ENCODE measurements at places on chromosomes 12 and 14. TPM values are rescaled to one million over a fixed set of nuclear protein-coding genes. Genes with fewer than 3 reads are reported as not detected.

The PTPN6 gene
- 25.3 TPM for total RNA-seq

The CAPZA3 gene
- not detected for total RNA-seq

The LMO3 gene
- 15.1 TPM for total RNA-seq

The SLCO1A2 gene
- 25.2 TPM for total RNA-seq

The BIN2 gene
- total RNA-seq = 0.23 TPM

The CHFR gene
- 47.7 TPM for total RNA-seq

The PLEKHA5 gene
- 82.8 TPM for total RNA-seq

The OAS3 gene
- 2.6 TPM for total RNA-seq

The AQP5 gene
- 2.2 TPM for total RNA-seq

The PPP4R4 gene
- total RNA-seq = 11.1 TPM

- H3K27me3 ChIP-seq = no peaks in the 10 kb centered on the region
- H3K4me3 ChIP-seq = no peak overlapping the region
- no peak overlapping the region for H3K27ac ChIP-seq
- H3K36me3 ChIP-seq = no peaks in the 10 kb centered on the region
- H3K4me1 ChIP-seq = no peaks in the 10 kb centered on the region
Observed at GRCh38 chr12:88870000-88870737, 289.9 kb upstream of the KITLG start.

GRCh38 chr14:69670093-69670492 lies 58.7 kb downstream of the SUSD6 start:
- no peaks in the 10 kb centered on the region for H3K36me3 ChIP-seq
- DNase-seq = no peak
- H3K4me3 ChIP-seq = no peak overlapping the region
- no peak overlapping the region for H3K27ac ChIP-seq

DNA sequence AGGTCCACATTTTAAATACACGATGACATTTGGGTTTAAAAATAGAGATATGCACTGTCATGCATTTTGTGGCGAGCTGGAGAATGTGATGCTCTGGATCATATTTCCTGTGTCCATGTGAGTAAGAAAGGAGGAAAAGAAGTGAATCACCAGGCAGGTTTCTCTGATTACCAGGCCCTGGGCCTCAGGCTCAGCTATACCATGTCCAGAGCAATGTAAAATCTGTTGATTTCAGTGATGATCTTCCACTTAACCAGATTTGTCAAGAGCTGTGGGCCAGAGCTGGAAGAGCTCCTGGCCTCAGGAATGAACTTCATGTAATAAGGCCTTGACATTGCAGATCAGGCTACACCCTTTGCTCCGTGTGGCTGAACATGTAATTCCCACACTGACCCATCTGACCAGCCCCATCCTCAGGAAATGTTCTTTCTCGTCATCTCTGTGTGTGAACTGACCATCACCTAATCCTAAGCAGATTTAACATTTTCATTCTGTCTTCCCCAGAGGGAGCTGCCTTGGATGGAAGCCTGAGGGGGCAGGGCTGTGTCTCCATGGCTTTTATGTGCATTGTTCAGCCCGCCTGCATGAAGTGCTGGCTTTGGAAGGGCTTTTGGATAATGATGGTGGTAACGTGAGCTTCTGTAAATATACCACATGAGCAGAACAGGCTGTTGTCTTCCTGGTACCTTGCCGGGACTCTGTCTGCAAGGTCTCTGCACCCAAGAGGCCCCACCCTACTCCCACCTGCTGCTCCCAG lies 54.5 kb downstream of the CRACR2A start:
- H3K36me3 ChIP-seq = no peaks in the 10 kb centered on the region
- no peak overlapping the region for H3K27ac ChIP-seq
- DNase-seq = no peak
- H3K4me3 ChIP-seq = no peak overlapping the region
- H3K27me3 ChIP-seq = no peaks in the 10 kb centered on the region
- H3K4me1 ChIP-seq = no peaks in the 10 kb centered on the region

- peak; percentile 81 for DNase-seq
- H3K4me1 ChIP-seq = peaks cover 16% of the 10 kb centered on the region
- no peak overlapping the region for H3K4me3 ChIP-seq
- H3K27ac ChIP-seq = peak overlapping the region; percentile 74
- no peaks in the 10 kb centered on the region for H3K27me3 ChIP-seq
Observed at GRCh38 chr12:27905285-27906126, 67.0 kb downstream of the PTHLH start.

GRCh38 chr12:24600996-24601395 lies 347.9 kb downstream of the BCAT1 start:
- H3K4me3 ChIP-seq = no peak overlapping the region
- no peak overlapping the region for H3K27ac ChIP-seq
- no peaks in the 10 kb centered on the region for H3K36me3 ChIP-seq
- DNase-seq = no peak

GRCh38 chr14:48350971-48351370 lies 675.6 kb upstream of the MDGA2 start:
- no peak for DNase-seq
- H3K27me3 ChIP-seq = no peaks in the 10 kb centered on the region
- H3K4me3 ChIP-seq = no peak overlapping the region
- no peaks in the 10 kb centered on the region for H3K4me1 ChIP-seq
- H3K36me3 ChIP-seq = no peaks in the 10 kb centered on the region

DNA sequence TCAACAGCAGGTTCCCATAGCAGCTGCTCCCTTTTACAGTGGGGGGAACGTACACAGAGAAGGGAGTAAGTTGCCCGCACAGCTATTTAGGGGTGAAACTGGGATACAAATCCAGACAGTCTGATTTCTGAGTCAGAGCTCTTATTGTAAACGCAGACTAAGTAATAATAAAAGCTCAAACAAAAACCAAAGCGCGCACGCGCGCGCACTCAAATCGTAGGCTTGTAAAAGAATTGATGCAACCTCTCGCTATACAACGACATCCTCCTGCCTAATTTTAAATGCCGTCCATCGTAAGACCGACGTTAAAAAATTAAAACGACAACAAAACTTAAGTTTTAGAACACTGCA lies 747 bp upstream of the DACT1 start:
- H3K36me3 ChIP-seq = no peaks in the 10 kb centered on the region
- H3K27ac ChIP-seq = no peak overlapping the region
- peak overlapping the region; percentile 73 for H3K4me3 ChIP-seq
- peaks cover 26% of the 10 kb centered on the region for H3K27me3 ChIP-seq

DNA sequence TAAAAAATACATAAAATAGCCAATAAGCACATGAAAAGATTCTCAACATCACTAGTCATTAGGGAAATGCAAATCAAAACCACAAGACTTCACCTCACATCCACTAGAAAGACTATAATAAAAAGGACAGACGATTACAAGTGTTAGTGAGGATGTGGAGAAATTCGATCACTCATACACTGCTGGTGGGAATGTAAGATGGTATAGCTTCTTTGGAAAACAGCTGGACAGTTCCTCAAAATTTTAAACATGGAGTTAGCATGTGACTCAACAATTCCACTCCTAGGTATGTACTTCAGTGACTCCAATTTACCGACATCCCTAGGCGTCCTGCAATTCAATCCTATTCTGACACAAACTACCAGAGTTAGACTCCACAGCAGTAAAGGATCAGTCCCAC lies 13.7 kb downstream of the TRIM9 start:
- DNase-seq = no peak
- no peaks in the 10 kb centered on the region for H3K4me1 ChIP-seq
- no peaks in the 10 kb centered on the region for H3K36me3 ChIP-seq
- H3K27ac ChIP-seq = no peak overlapping the region
- H3K27me3 ChIP-seq = no peaks in the 10 kb centered on the region

DNA sequence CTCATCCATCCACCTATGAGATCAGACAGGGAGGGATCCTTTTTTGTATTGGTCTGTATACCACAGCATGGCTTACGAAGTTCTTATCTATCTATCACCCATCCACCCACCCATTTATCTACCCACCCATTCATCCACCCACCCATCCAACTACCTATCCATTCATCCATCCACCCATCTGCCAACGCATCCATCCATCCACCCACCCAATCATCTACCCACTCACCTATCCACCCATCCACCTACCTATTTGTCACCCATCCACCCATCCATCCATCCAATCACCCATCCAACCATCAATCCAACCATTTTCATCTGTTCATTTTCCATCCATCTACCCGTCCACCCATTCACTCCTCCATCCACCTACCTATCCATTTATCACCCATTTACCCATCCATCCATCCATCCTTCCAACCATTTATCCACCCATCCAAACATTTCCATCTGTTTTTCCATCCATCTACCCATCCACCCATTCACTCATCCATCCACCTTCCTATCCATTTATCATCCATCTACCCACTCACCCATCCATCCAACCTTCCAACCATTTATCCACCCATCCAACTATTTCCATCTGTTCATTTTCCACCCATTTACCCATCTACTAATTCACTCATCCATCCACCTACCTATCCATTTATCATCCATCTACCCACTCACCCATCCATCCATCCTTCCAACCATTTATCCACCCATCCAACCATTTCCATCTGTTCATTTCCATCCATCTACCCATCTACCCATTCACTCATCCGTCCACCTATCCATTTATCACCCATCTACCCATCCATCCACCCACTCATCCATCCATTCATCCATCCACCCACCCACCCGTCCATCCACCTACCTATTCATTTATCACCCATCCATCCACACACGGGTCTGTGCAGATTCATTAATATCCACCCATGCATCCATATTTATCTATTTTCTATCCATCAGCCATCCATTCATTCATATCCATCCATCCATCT lies 13.3 kb downstream of the SDS start:
- no peak overlapping the region for H3K4me3 ChIP-seq
- no peak overlapping the region for H3K27ac ChIP-seq
- no peak for DNase-seq
- H3K36me3 ChIP-seq = no peaks in the 10 kb centered on the region
- no peaks in the 10 kb centered on the region for H3K4me1 ChIP-seq

DNA sequence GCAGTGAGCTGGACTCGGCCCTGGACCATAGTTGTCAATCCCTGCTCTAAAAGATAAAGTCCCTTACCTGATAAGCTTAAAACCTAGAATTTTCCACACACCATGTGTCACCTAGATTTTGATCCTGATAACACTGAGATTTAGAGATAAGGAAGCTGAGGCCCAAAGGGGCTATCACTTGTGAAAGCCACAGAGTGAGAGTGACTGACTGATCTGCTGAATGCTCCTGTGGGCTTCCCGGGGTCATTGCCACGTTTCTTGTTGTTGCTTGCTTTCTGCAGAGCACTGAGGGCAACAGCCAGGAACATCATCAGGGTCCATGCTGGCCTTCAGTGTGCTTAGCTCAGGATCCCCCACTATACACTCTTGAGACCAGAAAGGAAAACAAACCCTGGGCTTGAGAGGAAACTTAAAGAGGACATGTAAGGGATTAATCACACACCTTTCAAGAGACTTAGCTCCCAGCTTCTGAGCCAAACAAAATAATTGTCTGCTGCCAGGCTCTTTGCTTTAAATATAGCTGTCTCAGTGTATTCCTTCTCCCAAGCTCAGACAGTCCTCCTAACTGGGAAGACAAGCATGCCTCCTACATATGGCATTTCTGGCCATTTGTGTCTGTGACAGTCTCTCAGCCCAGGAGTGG lies 82.6 kb upstream of the ARHGAP5 start:
- no peak overlapping the region for H3K27ac ChIP-seq
- no peaks in the 10 kb centered on the region for H3K36me3 ChIP-seq
- H3K27me3 ChIP-seq = no peaks in the 10 kb centered on the region

DNA sequence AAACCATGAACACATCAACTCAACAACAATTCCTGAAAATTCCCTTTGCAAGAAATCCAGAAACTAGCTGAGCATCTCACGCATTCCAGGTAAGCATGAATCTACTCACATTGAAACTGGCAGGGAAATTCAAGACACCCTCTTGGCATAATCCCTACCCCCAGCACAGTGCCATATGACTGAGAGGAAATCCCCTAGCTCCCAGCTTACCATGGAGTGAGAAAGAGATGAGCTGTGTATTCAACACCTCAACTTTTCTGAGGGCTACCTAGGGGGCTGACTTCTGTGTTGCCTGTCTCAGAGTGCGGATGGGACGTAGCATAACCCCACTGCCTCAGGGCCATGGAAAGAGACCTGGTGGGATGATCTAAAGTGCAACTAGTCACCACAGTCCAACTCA lies 37.7 kb upstream of the GPR132 start:
- no peaks in the 10 kb centered on the region for H3K4me1 ChIP-seq
- H3K36me3 ChIP-seq = no peaks in the 10 kb centered on the region
- no peak for DNase-seq
- H3K4me3 ChIP-seq = no peak overlapping the region
- no peak overlapping the region for H3K27ac ChIP-seq

- no peak overlapping the region for H3K27ac ChIP-seq
- DNase-seq = no peak
Observed at GRCh38 chr12:30437616-30438015, 258.1 kb downstream of the IPO8 start.

DNA sequence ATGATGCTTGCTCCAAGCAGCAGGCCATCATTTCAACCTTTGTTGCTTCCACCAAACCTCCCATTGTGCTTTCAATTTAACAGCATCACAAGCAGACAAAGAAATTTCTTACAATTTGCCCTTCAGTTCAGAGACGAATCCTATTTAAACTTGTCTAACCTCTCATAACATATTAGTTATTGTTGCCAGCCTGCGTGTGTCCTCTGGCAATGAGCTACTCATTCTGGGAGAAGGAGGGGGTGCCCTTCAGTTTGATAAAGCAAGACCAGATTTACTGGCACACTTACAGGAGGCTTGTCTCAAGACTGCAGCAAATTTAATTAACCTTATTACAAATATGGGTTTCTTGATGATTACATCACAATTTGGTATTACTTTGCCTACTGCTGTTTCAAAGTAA lies 203.6 kb upstream of the SOX5 start:
- no peak for DNase-seq
- no peak overlapping the region for H3K4me3 ChIP-seq
- H3K27me3 ChIP-seq = no peaks in the 10 kb centered on the region

- H3K4me1 ChIP-seq = peaks cover 9% of the 10 kb centered on the region
- DNase-seq = no peak
- peaks cover 19% of the 10 kb centered on the region for H3K27me3 ChIP-seq
- H3K36me3 ChIP-seq = no peaks in the 10 kb centered on the region
- H3K27ac ChIP-seq = no peak overlapping the region
- no peak overlapping the region for H3K4me3 ChIP-seq
Observed at GRCh38 chr14:66511849-66512248, 3.9 kb downstream of the GPHN start.
